Peyer's patch (tissue), 4 donors: ENCODE measurements at places on chromosomes 5 and 9. TPM values are rescaled to one million over a fixed set of nuclear protein-coding genes. Genes with fewer than 3 reads are reported as not detected.

DNA sequence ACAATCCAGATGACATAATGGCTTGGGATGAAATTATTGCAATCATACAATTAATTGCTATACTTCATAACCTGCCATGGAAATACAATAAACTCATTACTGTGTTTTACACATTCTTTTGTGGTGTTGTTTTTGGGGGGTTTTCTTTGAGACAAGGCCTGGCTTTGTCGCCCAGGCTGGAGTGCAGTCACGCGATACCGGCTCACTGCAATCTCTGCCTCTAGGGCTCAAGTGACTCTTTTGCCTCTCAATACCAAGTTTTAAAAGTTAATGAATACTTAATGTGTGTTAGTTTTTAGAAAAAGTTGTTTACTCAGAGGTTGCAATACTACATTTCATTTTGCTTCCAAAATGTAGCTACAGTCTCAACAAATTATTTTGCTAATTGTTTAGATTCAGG lies 598.4 kb downstream of the CHSY3 start:
- H3K27ac ChIP-seq, result no peak overlapping the region
- H3K27me3 ChIP-seq, result no peaks in the 10 kb centered on the region
- DNase-seq, result no peak
- H3K4me3 ChIP-seq, result no peak overlapping the region
- H3K36me3 ChIP-seq, result no peaks in the 10 kb centered on the region

DNA sequence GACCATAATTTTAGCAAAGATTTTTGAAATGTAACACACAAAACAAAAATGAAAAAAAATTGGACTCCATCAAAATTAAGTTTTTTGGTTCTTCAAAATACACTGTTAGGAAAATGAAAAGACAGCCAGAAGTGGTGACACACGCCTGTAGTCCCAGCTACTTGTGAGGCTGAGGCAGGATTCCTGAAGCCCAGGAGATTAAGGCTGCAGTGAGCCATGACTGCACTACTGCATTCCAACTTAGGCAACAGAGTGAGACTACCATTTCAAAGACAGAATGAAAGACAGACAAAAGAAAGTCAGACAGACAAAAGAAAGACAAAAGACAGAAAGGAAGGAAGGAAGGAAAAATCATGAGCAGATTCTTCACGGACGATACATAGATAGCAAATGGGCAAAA lies 7.5 kb downstream of the DIAPH1 start:
- H3K27me3 ChIP-seq, result no peaks in the 10 kb centered on the region
- H3K36me3 ChIP-seq, result no peaks in the 10 kb centered on the region
- peaks cover 10% of the 10 kb centered on the region for H3K4me1 ChIP-seq

- peaks cover under 1% of the 10 kb centered on the region for H3K4me1 ChIP-seq
- no peak for DNase-seq
These were observed 10.9 kb upstream of the ZDHHC11 start for GRCh38 chr5:861442-862366.

DNA sequence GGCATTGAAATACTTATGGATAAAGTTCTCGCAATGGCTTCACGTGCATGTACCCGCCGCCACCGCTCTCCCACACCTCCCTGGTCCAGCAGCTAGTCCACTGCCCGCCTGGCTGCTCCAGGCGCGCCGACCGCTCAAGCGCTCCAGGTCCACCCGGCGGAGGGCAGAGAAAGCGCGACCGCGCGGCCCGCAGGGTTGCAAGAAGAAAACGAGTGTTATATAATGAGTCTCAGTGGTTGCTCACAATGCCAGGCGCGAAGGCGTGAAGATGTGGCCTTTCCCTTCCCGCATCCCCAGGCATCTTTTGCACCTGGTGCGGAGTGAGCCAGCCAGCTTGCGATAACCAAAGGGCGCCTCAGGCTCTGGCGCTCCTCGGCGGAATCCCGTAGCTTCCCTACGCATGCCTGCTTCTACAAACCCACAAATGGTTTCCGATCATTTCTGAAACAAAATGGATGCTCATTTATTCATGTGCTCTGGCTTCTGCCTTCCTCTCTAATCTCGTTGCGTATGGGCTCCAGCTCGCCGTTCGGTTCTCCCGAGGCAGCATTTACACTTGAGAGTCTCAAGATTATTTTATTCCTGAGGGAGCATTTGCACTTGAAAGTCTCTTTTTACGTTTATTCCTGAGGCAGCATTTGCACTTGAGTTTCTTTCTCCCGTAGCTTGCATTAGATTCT lies 25.7 kb downstream of the CDKN2A start:
- H3K27ac ChIP-seq, result no peak overlapping the region
- H3K4me1 ChIP-seq, result peaks cover 10% of the 10 kb centered on the region
- peaks cover 70% of the 10 kb centered on the region for H3K27me3 ChIP-seq
- no peaks in the 10 kb centered on the region for H3K36me3 ChIP-seq

The PRRX2 gene
- total RNA-seq, result not detected
